ENCODE measurements at places on chromosomes 6 and 20.
A peak's percentile ranks its signal among the peaks of the same experiment; 100 is the strongest.

GRCh38 chr20:47019121-47019824 lies 124.6 kb downstream of the EYA2 start:
- DNase-seq = no peak

DNA sequence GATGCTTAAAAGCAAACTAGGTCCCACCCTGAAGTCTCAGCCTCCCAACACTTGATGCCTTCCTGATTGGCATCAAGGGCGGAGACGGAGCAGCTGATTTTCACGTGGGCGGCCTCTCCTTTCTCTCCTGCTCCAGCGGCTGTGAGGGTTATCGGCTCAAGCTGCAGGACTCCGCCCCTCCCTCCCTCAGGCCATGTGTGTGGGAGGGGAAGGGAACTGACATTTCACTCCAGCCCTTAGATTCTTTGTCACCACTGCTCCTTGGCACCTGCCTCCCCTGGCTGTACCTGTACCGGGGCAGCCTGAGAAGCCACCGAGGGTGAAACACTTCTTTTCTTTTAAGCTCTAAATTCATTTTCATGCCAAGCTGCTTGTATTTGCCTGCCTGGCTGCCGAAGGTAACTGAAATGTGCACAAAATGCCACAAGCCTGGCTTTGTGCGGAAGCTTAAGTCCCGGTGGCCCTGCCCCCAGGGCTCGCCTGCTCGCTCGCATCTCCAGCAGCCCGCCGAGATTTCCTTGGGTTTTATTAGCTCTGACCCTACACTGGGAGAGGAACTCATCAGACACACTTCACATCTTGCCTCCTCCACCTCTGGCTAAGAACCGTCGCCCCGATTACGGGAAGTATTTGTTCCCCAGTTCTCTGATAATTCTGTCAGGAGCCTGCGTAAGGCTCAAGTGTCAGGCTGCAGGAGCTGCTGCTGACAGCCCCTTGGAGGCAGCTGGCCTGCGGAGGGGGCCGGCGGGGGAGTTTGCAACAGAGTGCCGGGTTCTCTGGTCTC lies 9.6 kb upstream of the CPNE5 start:
- DNase-seq = no peak

DNA sequence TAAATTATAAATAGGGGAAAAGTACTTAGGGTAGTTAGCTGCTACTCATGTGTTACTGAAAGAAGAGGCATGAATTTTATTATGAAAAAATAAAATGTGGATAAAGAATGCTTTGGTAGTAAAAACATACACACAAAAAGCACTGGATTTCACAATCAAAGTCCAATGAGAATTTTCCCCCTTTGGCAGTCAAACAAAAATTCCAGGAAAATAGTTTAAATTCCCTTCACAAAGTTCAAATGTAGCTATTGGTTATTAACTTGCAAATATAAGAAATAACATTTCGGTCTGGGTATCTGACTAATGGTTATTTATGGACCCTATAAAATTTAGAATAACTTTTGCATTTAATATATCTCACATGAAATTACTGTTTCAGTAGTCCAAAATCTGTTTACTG lies 210.4 kb downstream of the FOXC1 start:
- DNase-seq = no peak

DNA sequence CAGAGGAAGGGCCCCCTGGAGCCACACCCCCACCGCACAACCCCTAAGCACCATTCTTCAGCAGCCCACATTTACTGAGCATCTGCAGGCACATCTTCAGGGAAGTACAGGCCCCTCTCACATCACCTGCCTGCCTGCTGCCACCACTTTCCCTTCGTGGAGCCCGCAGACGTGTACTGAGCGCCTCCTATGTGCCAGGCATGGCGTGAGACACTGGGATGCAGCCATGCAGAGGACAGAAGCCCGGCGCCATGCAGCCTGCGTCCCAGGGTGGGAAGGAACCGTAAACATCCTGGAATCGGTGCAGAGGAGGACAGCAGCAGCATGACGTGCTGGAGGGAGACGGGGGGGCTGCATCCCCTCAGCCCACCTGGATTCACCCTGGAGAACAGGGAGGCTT lies 78.1 kb downstream of the GRM4 start:
- DNase-seq = no peak

DNA sequence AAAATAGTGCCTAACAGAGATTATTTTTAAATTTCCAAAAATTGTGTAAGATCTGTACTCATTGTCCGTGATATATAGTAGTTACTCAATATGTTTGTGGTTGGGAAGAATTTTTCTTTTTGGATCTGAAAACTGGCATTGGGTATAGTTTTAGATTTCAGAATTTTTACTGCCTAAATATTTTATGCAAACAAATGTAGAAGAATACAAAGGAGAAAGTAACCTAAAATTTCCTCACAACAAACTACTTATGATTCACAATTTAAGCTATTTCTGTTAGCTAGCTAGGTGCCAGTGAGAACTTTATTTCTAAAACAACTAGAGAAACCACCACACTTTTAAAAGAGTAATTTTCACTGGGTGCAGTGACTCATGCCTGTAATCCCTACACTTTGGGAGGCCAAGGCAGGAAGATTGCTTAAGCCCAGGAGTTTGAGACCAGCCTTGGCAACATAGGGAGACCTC lies 38.8 kb downstream of the SESN1 start:
- DNase-seq = no peak

- DNase-seq = no peak
Observed at GRCh38 chr6:41560431-41561192, 14.4 kb downstream of the FOXP4 start.

GRCh38 chr6:124119596-124119995 lies 315.9 kb downstream of the NKAIN2 start:
- DNase-seq = no peak

- no peak for DNase-seq
Observed at GRCh38 chr6:30571762-30572082, 480 bp downstream of the ABCF1 start.

GRCh38 chr20:11431621-11432020 lies 486.1 kb upstream of the BTBD3 start:
- no peak for DNase-seq

DNA sequence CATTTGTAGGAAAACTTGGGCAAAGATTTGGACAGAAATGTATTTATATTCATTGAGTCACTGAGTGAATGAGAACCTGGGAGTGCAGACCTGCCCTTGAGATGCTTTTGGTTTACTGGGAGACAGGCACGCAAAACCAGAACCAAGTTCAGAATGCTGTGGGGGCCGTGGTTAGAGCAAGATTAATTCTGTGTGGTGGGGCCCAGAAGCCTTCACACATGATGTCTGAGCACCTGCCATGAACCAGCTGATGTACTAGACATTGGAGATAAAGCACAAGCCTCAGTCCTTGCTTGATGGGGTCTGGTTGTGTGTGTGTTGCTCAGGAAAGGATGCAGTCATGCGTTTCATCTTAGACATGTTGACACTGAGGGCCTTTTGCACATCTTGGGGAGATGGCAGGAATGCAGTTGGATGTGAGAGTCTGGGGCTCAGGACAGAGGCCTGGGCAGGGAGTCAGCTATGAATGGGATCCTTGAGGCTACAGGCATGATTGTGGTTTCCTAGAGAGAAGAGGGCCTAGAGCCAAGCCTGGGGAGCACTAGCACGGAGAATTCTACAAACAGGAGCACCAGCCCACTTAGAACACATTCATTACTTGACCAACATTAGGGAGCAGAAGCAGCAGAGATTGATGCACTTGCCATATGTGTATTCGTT lies 114.3 kb upstream of the TMEM181 start:
- DNase-seq = no peak

DNA sequence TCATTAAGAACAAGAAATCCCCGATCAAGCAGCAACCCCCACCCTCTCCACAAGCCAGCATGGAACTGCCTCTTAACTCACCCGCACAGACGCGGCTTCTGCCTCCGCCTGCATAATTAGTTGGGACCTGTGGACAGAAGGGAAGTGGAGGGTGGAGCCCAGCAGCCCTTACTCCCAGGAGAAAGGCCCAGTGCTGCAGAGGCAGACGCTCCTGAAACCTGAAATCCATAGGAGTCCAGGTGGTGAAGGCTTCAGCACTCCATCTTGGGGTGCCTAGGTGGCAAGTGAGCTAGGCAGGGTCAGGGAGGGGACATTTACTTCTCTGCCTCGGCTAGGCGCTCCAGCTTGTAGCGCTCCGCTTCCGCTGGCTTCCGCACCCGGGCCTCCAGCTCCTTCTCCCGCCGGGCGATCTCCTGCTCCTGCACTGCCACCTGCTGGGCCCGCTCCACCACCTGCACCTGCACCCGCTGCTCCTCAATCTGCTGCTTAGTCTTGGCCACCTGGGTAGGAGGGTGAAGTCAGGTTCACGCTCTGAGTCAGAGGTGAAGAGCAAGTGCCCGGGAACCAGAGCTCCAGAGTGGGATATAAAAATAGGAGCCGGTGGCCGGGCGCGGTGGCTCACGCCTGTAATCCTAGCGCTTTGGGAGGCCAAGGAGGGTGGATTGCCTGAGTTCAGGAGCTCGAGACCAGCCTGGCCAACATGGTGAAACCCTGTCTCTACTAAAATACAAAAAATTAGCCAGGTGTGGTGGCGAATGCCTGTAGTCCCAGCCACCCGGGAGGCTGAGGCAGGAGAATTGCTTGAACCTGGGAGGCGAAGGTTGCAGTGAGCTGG lies 10.7 kb downstream of the TUBB start:
- DNase-seq = no peak

DNA sequence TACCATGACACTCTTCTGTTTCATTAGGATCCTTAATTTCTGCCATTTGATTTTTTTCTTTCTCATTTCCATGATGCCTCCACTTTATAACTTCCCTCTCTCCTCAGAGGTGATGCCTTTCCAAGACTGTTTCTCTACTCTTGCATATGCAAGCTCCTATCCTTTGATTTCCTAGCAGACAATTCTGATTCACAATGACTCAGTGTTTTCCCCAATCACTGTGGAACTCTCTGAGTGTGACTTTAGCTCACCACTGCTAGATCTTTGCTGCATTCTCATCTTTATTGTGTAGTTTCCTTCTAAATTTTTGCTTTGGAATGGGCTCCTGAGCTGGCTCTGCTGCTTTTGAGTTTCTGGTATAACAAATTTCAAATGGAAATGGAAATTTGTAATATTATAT lies 184.9 kb downstream of the TINAG start:
- no peak for DNase-seq

DNA sequence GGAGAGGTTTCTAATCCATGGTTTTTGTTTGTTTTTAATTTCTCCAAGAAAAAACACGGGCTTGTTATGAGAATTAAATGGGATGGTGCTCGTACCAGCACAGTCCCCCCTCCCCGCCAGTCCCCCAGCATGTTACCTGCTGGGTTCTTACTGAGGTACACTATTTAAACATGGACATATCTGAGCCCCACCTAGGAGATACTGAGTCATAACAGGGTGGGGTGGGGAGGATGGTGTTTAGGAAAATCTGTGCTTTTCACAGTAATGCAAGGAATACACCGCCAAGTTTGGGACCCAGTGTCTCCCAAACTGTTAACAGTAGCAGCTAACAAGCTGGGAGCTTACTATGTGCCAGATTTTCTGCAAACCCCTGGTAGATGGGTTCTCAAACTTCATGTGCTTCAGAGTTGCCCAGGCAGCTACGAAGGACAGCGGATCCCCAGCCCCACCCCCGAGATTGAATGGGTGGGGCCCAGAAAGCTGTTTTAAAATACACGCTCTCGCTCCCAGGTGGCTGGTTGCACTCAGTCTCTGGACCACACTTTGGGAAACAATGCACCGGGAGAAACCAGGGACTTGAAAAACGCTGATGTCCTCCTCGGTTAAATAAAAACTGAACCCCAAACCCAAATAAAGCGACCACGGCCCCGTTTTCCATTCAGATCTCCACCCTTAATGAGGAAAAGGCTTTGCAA lies 995 bp downstream of the ZFP64 start:
- peak; percentile 16 for DNase-seq

DNA sequence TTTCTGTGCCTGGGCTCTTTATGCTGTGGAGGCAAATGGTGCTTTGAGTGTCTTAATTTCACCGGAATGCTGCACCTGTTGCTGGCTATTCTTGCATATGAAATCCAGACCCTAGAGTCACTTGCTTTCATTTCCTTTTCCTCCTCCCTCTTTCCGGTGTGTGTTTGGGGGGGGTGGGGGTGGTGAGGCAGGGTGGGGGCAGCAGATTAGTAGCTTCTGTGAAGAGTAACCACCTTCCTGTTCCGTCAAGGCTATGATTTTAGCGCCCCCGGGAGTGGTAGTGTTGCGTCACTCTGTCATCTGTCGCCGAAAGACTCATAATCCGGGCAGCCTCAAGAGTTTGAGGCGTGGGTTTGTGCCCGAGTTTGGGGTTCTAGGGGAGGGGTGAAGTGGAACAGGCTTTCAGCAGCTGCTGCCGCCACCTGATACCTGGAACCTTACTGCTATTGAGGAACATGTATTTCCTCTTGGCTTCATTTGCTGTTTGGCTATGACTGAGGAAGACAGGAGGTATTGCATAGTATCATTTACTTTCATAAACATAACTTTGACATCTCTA lies 49.1 kb downstream of the UTRN start:
- DNase-seq = no peak
